ENCODE measurements at places on chromosomes 6 and 20.

GRCh38 chr6:747921-748320 is 55.0 kb upstream of the EXOC2 start:
- DNase-seq, result no peak

DNA sequence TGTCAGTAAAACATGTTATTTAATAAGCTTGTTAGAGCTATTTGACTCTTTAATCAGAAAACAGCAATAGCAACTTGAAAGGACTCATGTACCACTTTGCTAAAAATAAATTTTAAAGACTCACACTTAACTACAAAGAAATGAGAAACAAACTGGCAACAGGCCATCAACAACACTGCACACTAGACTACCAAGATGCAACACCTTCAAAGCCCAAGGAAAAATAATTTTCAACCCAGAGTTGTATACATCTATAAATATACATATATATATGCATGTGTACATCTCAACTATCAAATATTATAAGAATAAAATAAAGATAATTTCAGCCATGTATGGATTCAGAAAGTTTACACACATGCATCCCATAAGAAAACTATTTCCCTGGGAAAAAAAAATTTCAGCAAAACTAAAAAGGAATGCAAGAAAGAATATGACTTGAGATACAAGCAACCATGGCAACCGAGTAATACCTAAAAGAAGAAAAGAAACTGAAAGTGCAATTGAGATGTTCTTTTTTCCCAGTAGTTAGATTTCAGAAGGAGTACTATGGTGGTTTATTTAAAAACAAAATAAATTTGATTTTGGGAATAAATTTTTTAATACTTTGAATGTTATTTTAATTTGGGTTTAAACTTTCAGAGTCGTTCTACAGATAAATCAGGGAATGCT is 303.8 kb downstream of the UBE3D start:
- DNase-seq, result no peak

- peak; percentile 63 for DNase-seq
Measured at GRCh38 chr20:47691625-47692024, 93.7 kb downstream of the SULF2 start.

GRCh38 chr6:101433141-101433540 is 39.6 kb downstream of the GRIK2 start:
- no peak for DNase-seq

GRCh38 chr6:51570168-51570921 is 517.1 kb downstream of the PKHD1 start:
- DNase-seq, result no peak

DNA sequence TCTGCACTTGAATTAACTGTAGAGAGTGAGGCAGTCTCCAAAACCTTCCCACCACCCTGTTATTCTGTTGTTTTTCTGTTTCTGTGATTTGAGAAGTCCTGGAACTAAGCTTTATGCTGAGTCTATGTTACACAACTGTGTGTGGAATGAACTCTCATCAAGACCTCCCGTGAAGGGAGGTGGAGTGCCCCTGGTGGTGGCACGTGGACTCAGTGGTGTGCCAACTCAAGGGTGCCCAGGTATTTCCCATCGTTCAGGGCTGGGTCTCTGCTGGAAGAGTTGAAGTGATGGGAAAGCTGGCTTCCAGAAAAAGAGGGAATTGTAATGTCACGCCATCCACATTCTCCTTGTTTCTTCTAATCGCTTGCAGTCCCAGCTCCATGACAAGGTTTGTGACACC is 374.2 kb downstream of the SMOC2 start:
- no peak for DNase-seq

DNA sequence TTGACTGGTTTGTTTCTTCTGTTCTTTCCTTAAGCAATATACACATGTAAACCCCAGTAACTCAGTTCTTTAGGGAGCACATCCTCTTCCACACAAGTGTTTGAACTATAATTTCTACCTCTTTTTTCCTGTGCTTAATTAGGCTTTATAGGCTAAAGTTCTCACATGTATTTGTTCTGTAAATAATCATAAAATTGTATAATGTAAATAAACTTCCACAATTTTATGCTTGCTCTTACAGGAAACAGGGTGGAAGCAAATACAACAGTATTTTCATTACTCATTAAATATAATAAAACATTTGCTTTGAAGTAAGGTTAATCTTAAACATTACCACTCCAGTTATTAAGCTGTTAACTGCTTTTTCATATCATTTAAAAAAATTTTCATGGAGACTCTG is 26.9 kb downstream of the GPRC6A start:
- DNase-seq, result no peak

DNA sequence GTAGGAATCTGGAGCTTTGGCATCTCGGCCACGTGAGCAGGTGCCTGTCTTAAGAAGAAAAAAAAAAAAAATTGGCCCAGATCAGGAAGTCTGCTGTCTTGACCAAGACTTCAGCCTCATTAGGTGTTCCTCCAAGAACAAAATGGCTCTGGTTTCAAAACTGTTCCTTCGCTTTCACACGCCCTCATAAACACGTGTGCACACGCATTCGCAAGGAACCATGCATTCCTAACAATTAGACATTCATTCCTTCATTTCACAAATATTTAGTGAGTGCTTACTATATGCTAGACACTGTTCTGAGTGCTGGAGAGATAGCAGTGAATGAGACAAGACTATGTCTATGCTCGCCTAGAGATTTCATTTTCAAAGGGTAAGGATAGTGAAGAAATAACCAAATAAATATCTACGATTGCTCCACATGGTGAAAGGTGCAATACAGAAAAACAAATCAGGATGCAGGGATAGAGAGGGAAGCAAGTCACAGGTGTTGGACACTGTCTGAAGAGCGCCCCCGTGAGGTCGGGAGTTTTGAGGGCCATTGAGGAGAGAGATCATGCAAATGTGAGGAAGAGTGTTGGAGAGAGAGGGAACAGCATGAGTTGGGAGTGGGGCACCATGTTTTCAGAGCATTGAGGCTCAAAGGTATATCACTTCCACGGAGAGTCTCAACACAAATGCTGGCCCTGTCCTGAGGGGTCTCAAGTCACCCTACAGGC is 53.3 kb downstream of the CCDC170 start:
- DNase-seq, result no peak

DNA sequence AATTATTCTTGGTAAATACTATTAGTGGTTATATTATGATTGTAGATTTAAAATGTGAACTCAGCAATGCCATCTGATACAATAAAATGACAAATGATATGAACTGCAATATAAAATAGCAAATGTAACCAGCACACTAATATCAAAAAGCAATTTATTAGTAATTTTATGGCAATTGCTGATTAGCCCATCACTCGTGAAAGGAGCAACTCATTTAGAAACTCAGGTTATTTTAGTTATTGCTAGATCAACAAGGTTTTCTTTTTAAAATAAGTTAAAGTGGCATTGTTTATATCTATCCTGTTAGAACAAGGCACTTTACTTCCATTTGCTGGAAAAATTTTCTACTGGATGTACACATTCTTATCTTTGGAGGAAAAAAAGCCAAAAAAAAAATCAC is 18.4 kb upstream of the MCUR1 start:
- no peak for DNase-seq

DNA sequence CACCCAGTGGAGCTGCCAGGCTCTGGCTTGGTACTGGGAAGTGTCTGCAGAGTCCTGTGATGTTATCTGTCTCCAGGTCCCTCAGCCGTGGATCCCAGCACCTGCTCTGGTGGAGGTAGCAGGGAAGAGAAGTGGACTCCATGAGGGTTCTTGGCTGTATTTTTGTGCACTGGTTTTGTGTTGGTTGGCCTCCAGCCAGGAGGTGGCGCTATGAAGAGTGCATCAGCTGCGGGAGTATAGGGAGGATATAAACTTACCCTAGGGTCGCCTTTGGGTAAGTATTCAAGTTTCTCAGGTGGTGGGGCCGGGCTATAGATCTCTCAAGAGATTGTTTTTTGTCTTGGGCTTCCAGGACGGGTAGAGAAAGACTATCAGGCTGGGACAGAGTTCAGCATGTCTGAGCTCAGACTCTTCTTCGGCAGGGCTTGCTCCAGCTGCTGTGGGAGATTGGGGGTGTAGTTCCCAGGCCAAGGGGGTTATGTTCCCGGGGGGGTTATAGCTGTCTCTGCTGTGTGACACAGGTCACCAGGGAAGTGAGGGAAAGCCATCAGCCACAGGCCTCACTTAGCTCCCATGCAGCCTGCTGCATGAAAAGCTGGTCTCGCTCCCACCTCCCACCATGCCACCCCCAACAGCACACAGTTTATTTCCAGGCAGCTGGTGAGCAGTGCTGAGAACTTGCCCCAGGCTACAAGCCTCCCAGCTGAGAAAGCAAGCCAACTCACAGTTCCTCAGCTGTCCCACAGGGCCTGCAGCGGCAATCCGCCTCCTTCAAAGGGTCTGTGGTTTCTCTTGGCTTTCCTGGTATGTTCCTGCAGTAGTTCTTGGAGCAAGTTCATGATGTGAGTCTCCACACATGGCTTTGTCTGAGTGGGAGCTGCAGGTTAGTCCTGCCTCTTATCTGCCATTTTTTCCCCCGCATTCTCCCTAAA is 115.7 kb downstream of the AIG1 start:
- DNase-seq, result peak; percentile 23

DNA sequence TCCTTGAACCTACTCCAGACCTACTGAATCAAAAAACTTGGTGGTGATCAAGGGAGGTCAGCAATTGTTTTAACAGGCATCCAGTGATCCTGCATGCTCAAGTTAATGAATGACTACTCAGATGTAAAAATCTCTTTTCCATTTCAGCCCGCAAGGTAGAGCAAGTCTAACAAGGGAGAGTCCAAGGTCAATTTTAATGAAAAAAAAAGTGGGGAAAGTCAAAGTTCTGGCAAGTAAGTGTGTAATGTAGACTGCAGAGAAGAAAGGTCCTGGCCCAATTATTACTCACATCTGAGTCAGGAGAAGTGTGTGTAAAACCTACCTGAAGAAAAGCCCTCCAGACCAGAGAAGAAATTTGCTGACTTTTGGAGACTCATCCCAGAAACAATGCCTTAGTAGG is 193.5 kb downstream of the UBE3D start:
- DNase-seq, result no peak
